ENCODE measurements at places on chromosomes 2 and 18. TPM values are rescaled to one million over a fixed set of nuclear protein-coding genes. Genes with fewer than 3 reads are reported as not detected.

- DNase-seq = no peak
These were observed 64.0 kb upstream of the STK39 start for GRCh38 chr2:168311261-168311910.

DNA sequence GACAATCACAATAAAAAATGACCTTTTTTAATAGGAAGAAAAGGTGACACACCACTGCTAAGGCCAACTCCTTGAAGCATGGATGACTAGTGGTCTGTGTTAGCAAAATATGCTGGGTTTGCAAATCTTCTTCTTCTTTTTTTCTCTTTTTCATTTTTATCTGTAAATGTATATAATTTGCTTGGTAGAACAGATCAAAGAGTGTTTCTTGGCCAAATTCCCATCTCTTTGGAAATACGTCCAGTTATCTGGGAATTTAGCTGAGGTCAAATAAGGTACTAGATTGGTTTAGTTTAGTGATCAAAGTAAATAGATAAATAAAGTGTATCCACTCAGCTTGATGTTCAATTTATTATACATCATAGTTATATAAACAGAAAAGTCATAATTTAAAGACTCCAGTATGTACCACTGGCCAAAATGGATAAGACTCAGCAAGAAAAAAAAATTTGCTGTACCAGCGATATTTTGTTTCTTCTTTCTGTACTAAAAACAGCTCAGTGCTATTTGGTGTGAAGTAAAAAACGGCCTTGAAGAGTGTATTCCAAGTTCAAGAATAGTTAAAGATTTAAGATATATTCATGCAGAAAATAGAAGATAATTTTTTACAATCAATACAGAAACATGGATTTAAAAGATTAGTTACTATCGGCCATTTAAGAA, 738.6 kb upstream of the PIK3C3 start:
- no peak for DNase-seq

Gene FBXO11
- total RNA-seq = 85.6 TPM

DNA sequence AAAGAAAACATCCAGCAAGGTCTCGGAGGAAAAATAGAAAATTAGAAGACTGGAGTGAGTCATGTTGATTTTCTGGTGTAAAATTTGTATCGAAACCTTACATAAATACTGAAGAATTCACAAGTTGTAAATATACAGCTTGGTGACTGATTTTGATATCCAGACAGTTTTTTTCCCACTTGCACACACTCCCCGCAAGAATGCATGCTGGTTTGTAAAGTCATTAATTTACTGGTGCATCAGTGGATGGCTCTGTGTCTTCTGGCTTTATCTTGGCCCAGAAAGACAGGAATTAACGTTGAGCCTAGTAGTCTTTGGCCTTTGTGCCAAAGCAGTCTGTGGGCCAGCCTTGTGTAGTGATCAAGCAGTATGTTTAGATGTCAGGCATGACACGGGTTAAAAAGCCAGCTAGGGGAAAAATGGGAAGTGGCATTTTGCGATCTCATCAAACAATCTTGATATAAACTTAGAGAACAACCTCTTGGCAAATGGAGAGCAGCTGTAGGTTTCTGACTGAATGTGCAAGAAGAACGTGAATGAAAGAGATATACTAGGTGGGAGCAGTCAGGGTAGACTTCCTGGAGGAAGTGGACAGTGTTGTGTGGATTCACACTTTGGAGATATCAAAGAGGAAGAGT, 22.7 kb upstream of the CASP8 start:
- no peak for DNase-seq

DNA sequence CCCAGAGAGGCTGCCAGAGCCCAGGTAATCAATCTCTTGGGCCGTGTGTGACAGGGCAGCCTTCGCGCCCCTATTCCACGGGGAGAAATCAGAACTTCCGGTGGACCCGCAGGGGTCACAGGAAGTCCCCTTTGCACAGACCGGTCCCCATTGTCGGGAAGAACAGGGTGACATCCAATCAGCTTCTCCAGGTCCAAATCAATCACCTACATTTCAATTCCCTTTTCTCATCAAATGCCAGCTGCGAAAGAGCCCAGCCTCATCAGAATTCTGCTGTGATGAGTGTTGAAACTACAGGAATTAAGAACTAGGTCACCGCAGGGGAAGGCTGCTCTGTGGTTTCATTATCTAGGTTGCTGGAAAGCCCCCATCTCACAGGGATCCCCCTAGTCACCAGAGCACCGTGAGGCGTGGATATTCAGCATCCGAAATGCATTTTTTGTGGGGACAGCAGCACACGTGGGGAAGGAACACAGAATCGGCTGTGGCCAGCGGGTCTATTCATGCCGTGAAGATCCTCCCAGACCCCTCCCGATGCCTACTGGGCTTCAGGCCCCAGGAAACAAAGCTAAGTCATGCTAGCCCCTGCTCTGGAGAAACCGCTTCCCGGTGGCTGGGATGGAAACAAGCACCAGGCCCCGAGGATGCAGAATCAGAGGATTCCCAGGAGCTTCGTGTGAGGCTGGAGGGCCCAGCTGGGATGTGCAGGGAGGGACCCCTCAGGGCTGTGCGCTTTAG, 193.7 kb upstream of the ID2 start:
- peak; percentile 85 for DNase-seq

- DNase-seq = no peak
These were observed 141.5 kb downstream of the SPHKAP start for GRCh38 chr2:228039752-228040534.

DNA sequence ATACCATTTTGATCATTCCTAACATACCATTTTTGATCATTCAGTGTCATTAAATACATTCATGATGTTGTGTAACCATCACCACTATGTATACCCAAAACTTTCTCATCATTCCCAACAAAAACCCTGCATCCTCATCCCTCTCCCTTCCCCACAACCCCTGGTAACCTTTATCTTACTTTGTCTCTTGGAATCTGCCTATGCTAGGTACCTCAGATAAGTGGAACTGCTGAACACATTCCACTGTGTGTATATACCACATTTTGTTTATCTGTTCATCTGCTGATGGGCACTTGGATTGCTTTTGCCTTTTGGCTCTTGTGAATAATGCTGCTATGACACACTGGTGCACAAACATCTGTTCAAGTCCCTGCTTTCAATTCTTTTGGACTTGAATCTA, 83.8 kb upstream of the TFCP2L1 start:
- DNase-seq = no peak

DNA sequence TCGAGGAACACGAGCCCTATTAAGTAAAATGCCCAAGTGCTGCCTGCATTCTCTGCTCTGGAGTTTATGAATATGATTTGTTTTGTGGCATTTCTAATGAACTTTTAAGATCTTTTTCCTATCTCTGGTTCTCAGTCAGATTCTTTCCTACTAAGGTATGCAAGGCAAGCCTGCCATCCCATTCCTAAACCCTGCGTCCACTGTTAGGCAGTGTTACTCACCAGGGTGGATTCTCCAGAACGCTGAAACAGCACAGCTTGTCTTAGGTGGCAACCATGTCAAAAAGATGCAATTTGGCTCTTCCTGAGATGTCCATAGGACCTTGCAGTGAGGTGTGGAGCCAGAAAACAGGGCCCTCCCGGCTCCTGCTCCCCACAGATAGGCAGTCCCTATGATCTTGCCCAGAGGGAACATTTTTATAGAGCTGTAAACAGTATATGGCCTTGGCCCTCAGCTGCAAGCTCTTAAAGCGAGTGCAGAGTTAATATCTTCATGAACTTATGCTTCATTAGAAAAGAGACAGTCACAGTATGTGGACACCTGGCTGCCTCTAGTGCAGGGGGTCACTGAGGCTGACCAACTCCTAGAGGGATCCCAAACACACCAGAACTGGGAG, 84.4 kb downstream of the TPGS2 start:
- no peak for DNase-seq

DNA sequence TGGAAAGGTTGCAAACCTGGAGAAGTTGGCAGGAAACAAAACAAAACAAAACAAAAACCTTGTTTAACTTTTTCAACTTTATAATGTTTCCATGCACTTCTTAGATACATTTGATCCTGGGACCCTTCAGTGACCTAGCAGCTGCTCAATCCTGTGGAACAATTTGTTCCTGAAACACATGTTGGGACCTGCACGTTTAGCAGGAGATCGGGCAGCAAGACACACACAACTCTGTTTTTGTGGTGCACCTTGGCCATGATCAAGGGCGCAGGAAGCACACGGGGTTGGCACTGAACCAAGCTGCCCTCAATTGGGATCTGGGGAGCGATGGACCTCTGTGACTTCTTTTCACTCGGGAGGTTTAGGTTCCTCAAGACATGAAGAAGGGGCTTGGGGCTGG, 268.7 kb downstream of the LOXHD1 start:
- DNase-seq = no peak

Gene APLF
- 9.5 TPM for total RNA-seq

DNA sequence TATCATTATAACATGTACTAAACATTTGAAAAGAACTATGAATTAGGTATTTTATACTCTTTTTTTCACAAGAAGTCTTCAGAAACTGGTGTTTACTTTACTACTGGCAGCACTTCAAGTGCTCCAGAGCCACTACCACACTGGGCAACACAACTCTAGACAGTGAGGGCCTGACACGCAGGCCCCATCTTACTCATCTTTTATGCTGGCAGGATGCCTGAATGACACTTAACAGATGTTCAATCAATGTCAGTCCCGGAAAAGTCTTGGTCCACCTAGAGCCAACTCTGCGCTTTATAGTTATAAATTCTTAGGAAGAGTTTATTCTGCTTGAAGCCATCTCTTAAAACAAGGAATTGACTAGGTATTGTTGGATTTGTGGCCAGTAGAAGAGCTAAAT, 8.7 kb upstream of the WIPF1 start:
- DNase-seq = no peak

GRCh38 chr2:216776066-216776850, 80.9 kb upstream of the IGFBP5 start:
- no peak for DNase-seq

DNA sequence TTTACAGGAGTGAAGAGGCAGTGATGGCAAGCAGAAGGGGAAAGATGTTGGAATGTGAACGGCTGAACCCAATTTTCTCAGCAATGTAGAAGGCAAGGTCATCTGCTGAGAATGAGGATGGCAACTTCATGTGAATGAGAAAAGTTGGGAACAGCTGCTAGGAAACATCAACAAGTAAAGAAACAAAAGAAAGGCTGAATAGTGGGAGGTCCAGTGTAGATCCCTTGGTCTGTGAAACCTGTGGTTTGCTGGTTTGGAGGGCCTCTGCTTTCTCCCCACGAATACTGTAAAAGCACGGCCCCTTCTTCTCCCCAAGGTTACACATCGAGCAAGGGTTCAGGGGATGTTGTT, 27.4 kb downstream of the MARCHF4 start:
- no peak for DNase-seq

DNA sequence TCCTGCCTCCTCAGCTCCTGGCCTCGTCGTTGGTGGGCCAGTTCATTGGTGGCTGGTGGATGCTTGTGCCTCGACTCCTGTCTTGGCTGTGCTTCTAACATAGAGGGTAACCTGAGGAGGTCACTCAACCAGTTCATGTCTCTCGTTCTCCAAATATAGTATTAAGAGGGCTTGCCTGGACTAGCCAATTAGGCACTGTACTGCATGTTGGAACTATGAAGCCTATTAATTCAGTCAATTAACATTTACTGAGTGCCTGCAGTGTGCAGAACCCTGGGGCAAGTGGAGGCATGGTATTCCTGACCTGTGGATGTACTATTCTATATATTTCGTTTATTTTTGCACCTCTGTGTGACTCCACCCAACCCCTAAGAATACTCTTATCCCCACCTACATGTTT, 89.9 kb upstream of the PELI1 start:
- DNase-seq = no peak

GRCh38 chr2:211070547-211070946, 514.1 kb downstream of the CPS1 start:
- DNase-seq = no peak

Gene MSTN
- total RNA-seq = not detected

DNA sequence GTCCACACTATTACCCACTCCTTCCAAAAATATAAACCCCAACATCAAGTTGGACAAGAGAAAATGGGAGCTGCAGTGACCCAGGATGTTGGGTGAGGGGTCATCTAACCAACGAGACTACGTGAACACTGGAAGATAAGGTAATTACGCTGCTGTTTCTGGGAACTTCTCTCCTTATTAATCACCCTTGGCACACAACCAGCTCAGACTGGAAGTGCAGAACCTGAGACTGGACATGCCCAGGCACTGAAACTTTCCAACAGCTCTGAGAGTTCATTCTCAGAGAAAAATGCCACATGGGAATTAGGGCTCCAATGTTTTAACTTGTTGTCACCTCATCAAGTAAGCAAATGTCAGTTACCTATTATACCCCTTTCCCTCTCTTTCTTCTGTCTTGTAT, 135.3 kb downstream of the CCDC148 start:
- no peak for DNase-seq

DNA sequence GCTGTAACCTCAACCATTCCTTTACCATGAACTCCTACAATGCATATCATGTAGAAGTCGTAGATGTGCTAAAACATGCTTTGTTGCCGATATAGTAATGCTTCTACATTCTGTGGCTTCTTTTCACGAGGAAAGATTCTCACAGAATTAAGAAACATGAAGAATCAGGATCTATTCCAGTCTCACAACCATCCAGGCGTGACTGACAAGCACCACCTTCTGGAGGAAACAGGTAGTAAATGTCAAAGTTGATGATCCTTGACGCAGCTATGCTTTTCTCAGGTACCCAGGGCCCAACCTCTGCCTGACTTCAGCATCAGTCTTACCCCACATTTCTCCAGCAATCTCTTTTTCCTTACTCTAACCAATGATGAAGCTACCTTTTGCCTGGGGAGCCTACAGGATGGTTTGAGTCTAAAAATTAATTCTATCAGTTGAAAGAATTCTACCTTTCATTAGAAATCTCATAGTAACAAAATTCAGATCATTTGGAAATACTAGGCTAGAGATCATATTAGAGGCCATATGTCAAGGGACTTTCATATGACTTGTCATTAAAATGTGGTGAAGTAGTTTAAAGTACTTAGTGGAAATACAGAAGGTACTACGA, 123.3 kb upstream of the RND3 start:
- DNase-seq = no peak

DNA sequence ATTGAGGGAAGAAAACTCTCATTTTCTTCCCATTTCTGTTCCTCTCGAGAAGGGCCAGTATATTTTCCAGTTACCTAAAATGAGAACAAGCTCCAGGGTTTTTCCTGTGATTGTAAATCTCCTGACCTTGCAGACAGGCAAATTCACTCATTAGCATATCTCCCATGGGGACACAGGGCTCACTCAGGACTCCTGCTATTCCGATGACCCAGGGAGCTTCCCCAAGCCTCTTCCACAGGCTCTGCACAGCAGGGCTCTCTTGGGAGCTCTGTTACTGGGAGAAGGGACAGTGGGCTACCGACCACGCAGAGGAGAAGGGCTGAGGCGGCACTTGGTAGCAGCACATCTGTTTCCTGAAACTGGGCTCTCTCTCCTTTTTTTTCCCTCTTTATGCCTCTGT, 135.2 kb upstream of the CAPN13 start:
- DNase-seq = no peak

Gene PTH2R
- total RNA-seq = not detected
